ENCODE measurements at places on chromosomes 16 and 17.

- DNase-seq, result no peak
Measured at GRCh38 chr17:36645422-36645821, 44.0 kb downstream of the MRM1 start.

- no peak for DNase-seq
Measured at GRCh38 chr17:42246515-42246914, 29.7 kb downstream of the STAT5B start.

GRCh38 chr17:75695141-75695829 lies 26.0 kb upstream of the ITGB4 start:
- DNase-seq, result no peak

DNA sequence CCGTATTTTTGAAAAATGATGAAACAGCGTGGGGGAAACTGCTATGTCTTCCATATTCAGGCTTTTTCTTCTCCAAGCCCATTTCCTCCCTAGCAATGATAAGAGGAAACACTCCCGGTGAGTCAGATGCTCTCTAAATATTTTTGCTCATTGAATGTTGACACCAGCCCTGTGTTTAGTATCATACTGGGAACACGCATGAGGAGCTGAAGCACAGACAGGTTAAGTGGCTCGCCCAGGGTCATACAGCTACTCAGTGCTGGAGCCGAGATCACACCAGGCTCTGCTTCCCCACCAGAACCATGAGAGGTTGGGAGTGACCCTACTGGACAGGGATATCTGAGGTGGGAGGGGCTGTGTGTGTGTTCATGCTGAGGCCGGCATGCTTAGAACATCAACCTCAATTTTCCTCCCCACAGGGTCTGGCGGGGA lies 37.8 kb upstream of the ADGRG1 start:
- DNase-seq, result no peak

DNA sequence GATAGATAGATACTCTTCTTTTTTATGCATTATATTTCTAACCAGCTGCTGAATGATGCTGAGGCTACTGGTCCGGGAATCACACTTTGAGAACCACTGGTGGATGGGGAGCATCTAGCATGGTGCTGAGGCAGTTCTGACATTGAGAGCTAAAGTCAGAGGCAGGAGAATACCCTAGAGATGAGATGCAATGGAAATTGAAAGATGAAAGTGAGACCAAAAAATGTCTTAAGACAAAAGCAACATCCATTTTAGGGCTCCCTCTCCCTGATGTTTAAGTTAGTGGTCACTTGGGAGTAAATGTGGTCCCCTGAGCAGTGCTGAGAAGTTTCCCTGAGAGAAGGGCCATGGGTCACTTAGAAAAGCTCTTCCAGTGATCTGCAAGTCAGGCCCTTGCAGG lies 6.8 kb downstream of the PCTP start:
- DNase-seq, result no peak

DNA sequence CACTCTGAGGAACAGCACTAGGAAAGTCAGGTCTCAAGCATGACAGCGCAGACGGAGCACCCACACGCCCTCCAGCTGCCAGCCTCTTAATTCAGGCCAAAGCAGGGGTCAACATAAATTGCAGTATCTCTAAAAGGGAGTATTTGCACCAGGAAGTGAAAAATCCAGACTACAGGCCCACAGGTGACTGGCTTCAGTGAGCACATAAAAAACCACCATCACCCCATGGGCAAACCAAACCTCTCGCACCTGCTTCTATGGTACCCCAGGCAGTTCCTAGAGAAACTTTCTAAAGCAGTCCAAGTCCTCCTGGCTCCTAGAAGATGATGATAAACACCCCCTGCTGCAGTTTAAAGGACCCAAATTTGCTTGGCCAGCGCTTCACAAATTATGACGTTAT lies 129.8 kb downstream of the ZNF423 start:
- no peak for DNase-seq

- DNase-seq, result no peak
Measured at GRCh38 chr16:19330841-19331397, 45.4 kb downstream of the CLEC19A start.

- no peak for DNase-seq
Measured at GRCh38 chr17:74268558-74268957, 5.5 kb upstream of the DNAI2 start.

DNA sequence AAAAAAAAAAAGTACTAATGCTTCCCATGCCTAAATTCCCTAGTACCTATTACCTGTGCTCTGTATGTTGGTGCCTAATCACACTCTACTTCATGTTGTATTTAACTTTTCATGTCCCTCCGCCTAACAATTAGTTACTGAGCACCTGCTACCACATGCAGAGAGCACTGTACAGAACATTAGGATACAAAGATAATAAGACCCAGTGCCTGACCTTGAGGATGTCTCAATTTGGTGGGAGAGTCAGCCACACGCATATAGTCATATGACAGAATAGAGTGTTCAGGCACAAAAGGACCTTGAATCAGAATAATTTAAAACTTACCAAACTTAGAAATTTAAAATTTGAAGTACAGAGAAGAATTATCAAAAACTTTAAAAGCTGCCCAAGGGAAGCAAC lies 42.1 kb downstream of the USP31 start:
- no peak for DNase-seq
